Tibial nerve (tissue), 4 donors: ENCODE measurements at places on chromosomes 12 and 14. TPM values are rescaled to one million over a fixed set of nuclear protein-coding genes. Genes with fewer than 3 reads are reported as not detected.
A peak's percentile ranks its signal among the peaks of the same experiment; 100 is the strongest.

DNA sequence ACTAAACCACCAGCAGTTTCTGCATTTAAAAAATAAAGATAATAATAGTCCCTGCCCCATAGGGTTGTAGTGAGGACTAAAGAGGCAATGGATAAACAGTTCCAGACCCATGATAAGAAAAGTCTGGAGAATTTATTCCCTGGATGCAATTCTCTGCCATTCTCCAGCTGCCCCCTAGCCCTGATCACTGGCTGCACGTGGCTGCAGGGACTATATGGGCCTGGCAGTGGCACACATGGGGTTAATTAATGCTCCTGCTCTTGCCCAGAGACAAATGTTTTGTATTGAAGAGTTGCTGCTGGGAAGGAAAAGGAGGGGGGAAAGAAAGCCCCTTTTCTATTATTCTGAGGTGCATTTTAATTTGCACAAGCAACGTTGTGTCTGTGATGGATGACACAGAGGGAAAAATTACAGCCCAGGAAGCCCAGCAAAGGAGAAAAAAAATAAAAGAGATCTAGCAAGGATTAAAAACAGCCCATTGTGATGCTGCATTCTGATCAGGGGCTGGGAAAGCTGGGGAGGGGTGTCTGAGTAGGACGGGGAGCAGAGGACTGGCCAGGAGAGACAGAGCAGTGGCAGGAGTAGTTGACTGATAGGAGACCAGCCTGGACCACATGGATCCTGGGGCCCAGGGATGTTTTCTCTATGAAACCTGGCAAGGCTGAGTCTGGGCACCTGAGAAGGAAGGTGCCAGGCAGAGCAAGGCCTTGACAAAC lies 149.3 kb downstream of the ESRRB start:
- H3K4me1 ChIP-seq, result no peaks in the 10 kb centered on the region
- no peak overlapping the region for H3K27ac ChIP-seq
- no peak for DNase-seq
- H3K4me3 ChIP-seq, result no peak overlapping the region
- no peaks in the 10 kb centered on the region for H3K27me3 ChIP-seq

DNA sequence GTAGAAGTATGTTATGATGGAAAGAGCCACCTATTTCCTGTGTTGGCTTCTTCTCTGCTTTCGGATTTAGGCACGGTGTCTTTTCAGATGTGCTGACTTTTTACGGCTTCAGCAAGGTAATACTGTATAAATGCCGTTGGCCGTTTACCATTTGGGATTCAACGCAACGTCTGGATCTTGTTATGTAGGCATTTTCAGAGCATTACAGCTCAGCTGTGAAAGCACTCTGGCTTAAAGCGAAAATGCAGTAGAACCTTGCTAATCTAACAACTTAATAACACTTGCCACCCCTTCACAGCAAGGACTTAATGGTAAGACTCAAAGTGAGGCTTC lies 229.9 kb downstream of the EFCAB11 start:
- no peaks in the 10 kb centered on the region for H3K4me1 ChIP-seq
- H3K36me3 ChIP-seq, result no peaks in the 10 kb centered on the region
- H3K27me3 ChIP-seq, result no peaks in the 10 kb centered on the region
- no peak overlapping the region for H3K27ac ChIP-seq
- H3K4me3 ChIP-seq, result peak overlapping the region; percentile 2
- no peak for DNase-seq

DNA sequence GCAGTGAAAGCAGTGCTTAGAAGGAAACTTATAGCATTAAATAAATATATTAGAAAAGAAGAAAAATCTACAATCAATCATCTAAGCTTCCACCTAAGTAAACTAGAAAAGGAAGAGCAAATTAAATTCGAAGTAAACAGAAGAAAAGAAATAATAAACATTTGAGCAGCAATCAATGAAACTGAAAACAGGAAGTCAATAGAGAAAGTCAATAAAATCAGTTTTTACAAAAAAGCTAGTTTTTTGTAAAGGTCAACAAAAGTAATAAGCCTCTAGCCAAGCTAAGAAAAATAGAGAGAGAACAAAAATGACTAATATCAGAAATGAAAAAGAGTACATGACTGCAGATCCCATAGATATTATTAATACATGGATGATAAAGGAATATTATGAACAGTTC lies 34.2 kb upstream of the KTN1 start:
- DNase-seq, result no peak
- H3K4me3 ChIP-seq, result no peak overlapping the region
- H3K27ac ChIP-seq, result no peak overlapping the region
- H3K4me1 ChIP-seq, result no peaks in the 10 kb centered on the region
- no peaks in the 10 kb centered on the region for H3K27me3 ChIP-seq

DNA sequence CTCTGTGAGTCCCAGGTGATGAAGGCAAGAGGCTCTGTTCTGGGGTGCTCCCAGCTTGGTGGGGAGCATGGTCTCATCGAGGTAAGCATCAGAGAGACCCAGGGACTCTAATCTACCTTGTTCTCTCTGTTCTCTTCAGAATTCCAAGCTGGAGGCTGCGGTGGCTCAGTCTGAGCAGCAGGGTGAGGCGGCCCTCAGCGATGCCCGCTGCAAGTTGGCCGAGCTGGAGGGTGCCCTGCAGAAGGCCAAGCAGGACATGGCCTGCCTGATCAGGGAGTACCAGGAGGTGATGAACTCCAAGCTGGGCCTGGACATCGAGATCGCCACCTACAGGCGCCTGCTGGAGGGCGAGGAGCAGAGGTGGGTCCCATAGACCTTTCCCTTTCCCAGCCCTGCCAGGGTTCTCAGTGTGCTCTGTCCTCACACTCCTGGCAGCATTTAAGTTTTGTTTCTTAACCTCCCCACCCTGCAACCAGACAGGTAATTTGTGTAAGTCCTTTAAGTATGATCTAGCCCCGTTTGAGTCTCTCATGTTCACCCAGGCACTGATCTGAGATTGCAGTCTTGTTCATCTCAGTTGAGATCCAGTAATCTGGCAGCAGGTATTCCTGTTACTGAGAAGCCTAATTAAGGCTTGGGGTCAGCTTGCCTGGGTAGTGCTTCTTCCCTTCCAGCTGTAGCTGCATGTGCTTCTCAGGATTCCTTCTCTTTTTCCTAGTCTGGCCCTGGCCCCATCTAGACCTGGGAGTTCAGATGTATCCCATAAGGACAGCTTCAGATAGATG lies 14.8 kb upstream of the KRT81 start:
- H3K27ac ChIP-seq, result no peak overlapping the region
- no peak for DNase-seq
- H3K4me1 ChIP-seq, result peaks cover 8% of the 10 kb centered on the region
- H3K27me3 ChIP-seq, result no peaks in the 10 kb centered on the region
- H3K4me3 ChIP-seq, result no peak overlapping the region

- no peak for DNase-seq
- H3K27me3 ChIP-seq, result no peaks in the 10 kb centered on the region
- H3K27ac ChIP-seq, result no peak overlapping the region
- no peak overlapping the region for H3K4me3 ChIP-seq
- peaks cover 10% of the 10 kb centered on the region for H3K4me1 ChIP-seq
These were observed 88.2 kb upstream of the PAWR start for GRCh38 chr12:79778802-79779448.

DNA sequence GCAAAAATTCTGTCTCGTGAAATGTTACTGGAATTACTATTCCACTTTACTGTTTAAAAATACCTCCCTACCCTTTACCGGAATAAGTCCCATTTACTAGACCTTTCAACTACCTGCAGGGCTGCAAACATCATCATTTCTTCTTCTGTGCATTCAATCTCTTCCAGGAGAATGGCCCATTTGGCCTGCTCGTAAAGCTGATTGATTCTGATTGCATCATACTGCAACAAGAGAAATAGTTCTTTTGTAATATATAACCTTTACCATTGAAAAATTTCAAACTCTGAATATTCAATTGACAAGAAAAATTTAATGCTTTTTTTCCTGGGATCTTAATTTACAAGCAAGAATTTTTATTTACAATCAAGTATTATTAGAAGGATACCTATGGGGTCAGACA lies 72.4 kb downstream of the FERMT2 start:
- H3K4me3 ChIP-seq, result no peak overlapping the region
- no peaks in the 10 kb centered on the region for H3K27me3 ChIP-seq
- H3K4me1 ChIP-seq, result peaks cover 46% of the 10 kb centered on the region
- no peak for DNase-seq

DNA sequence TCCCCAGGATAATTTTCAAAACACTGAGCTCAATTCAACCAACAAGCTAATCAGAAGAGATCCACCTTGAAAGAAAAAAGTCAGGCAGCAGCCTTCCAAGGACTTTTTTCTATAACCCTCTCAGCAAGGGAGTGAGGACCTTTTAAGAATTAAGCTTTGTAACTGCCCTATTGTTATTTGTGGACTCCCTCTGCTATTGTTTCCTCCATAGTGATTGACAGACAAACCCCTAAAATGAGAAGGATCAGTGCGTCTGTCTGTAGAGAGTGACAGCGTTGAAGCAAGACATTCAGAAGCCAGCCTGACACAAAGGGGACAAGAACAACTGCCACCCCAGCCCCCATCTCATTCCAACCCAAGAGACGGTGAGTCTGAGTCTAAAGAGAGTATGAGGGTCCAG lies 30.3 kb upstream of the BTG1 start:
- H3K27ac ChIP-seq, result no peak overlapping the region
- no peak for DNase-seq
- H3K4me3 ChIP-seq, result no peak overlapping the region
- H3K36me3 ChIP-seq, result no peaks in the 10 kb centered on the region
- no peaks in the 10 kb centered on the region for H3K4me1 ChIP-seq

GRCh38 chr12:29333178-29333577 lies 47.8 kb downstream of the ERGIC2 start:
- H3K27ac ChIP-seq, result no peak overlapping the region
- no peaks in the 10 kb centered on the region for H3K36me3 ChIP-seq
- H3K27me3 ChIP-seq, result no peaks in the 10 kb centered on the region
- H3K4me1 ChIP-seq, result no peaks in the 10 kb centered on the region

- H3K4me3 ChIP-seq, result no peak overlapping the region
- peak; percentile 36 for DNase-seq
- H3K27ac ChIP-seq, result no peak overlapping the region
- no peaks in the 10 kb centered on the region for H3K27me3 ChIP-seq
- no peaks in the 10 kb centered on the region for H3K36me3 ChIP-seq
- peaks cover 11% of the 10 kb centered on the region for H3K4me1 ChIP-seq
These were observed 18.2 kb upstream of the SUSD6 start for GRCh38 chr14:69593018-69593677.

GRCh38 chr14:101288436-101289229 lies 272.7 kb upstream of the DIO3 start:
- H3K27ac ChIP-seq, result no peak overlapping the region
- no peaks in the 10 kb centered on the region for H3K4me1 ChIP-seq
- DNase-seq, result no peak

DNA sequence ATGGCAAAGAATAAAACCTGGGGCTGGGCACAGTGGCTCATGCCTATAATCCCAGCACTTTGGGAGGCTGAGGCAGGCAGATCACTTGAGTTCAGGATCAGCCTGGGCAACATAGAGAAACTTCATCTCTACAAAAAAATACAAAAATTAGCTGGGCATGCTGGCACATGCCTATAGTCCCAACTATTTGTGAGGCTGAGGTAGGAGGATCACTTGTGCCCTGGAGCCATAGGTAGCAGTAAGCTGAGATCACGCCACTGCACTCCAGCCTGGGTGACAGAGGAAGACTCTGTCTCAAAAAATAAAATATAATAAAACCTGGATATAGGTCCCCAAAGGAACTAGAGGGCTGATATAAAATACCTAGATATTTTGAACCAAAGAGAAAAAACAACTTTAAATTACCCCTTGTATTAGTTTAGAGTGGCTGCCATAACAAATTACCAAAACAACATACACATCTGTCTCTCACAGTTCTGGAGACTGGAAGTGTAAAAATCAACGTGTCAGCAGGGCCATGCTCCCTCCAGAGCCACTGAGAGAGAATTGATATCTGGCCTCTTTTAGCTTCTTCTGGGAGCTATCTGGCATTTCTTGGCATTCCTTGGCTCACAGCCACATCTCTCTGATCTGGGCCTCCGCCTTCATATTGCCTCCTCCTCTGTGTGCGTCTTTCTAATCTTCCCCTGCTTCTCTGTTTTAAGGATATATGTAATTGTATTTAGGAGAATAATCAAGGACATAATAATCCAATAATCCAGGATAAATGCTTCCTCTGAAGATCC lies 47.9 kb upstream of the ATF7IP start:
- no peak overlapping the region for H3K4me3 ChIP-seq
- no peak overlapping the region for H3K27ac ChIP-seq
- no peaks in the 10 kb centered on the region for H3K36me3 ChIP-seq
- H3K27me3 ChIP-seq, result no peaks in the 10 kb centered on the region

GRCh38 chr12:53738406-53739213 lies 11.4 kb upstream of the CALCOCO1 start:
- peaks cover 13% of the 10 kb centered on the region for H3K4me1 ChIP-seq
- H3K27me3 ChIP-seq, result peaks cover 84% of the 10 kb centered on the region
- H3K36me3 ChIP-seq, result no peaks in the 10 kb centered on the region
- no peak overlapping the region for H3K27ac ChIP-seq
- no peak for DNase-seq

GRCh38 chr12:48758737-48759136 lies 30.2 kb downstream of the ADCY6 start:
- no peak overlapping the region for H3K27ac ChIP-seq
- no peaks in the 10 kb centered on the region for H3K4me1 ChIP-seq
- DNase-seq, result no peak
- no peak overlapping the region for H3K4me3 ChIP-seq

DNA sequence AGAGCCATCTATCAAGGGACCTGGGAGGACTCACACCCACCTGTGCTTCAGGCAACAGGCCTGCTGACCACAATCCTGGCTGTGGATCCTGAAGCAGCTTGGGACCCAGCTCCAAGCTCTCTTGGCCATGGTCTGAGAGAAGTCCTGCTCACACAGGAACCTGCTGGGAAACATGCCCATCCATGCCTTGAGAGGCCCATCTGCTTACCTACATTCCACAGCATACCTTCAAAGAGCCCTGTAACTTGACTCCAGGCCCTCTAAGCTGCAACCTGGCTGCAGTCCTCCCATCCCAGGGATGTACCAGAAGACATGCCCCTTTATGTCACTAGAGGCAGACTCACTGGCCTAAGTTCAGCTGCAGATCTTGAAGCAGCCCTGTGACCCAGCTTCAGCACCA lies 61.7 kb upstream of the AMIGO2 start:
- H3K4me3 ChIP-seq, result no peak overlapping the region
- peaks cover 6% of the 10 kb centered on the region for H3K36me3 ChIP-seq
- H3K27me3 ChIP-seq, result no peaks in the 10 kb centered on the region
- no peak overlapping the region for H3K27ac ChIP-seq

The NACA gene
- total RNA-seq, result 1,085 TPM

The PLBD1 gene
- 10.6 TPM for total RNA-seq

The KRT75 gene
- not detected for total RNA-seq

The GALNT6 gene
- total RNA-seq, result 1.0 TPM

The GPRC5D gene
- total RNA-seq, result not detected

The HOXC12 gene
- not detected for total RNA-seq

The LRFN5 gene
- 8.0 TPM for total RNA-seq

The IKZF4 gene
- total RNA-seq, result 8.6 TPM

The MORN3 gene
- total RNA-seq, result not detected

The SEL1L gene
- 42.2 TPM for total RNA-seq
